ENCODE measurements at places on chromosomes 2 and 18.

GRCh38 chr2:237630216-237631000 lies 3.0 kb downstream of the LRRFIP1 start:
- DNase-seq, result no peak

GRCh38 chr2:222169346-222169745 lies 129.5 kb downstream of the PAX3 start:
- DNase-seq, result peak; percentile 47

- no peak for DNase-seq
Observed at GRCh38 chr2:217386041-217386440, 526.2 kb upstream of the TNP1 start.

DNA sequence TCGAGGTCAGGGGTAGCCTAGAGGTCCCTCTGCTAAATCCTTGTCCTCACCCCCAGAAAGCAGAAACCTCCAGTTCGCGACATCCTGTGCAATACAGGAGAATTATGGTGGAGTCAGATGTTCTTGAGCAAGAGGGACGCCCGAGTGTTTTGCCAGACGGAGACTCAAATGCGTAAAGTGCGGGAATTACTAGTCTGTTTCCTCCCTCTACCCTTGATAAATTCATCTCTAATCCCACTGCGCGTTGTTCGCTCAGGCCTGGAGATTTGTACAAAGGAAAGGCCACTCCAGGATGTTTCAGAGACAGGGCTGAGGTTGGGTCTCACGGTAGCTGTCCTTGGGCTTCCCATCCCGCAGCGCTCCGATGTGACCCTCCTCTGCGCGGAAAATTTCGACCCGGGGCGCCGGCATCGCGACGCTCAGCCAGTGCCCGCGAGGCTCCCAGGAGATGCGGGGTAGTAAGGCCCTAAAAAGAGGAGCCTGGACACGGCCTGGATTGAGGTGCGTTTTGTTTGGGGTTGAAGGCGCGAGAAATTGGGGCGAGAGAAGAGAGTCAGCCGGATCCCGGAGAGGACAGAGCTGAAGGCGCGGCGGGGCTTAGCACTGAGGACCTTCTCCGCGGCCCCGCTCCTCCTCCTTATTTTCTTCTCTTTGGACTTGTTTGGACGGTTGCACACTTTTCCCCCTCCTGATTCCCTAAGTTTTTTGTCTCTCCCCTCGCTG lies 2.6 kb upstream of the NEUROD1 start:
- DNase-seq, result no peak

DNA sequence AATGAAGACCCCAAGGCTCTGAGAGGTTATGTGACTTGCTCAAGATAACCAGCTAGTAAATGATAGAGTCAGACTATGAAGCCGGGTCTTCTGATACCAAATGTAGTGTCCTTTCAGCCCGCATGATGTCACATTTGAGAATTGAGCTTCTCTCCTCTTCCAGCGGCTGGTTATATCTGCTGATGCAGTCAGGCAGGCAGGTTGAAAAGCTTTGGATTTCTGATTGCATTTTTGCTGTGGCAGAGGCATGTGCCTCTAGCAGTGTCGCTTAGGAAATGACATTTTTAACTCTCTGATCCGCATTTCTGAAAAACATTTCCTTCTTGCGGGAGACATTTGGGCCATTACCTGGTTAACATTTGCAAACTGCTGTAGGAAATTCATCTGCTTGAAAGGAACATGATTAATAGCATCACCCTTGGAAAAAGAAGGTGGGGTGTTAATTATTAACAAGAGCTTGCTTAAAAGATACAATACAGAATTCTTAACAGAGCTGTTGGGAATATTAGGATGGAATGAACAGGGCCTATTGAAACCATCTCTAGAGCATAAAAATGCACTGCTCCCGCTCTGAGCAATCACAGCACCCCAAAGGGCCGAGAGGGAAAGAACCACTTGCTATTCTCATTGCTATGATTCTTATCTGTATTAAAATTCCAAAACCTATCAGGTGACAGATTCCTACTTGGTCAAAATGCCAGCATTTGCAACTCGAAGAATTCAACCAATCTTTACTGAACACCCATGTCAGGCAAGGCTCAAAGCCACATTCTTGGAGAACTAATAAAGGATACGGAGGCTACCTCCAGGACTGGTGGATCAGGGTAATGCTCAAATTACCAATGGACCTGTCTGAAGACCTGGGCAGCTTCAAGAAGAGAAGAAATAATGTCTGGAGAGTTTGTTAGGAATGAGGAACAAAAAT lies 25.9 kb downstream of the MRO start:
- peak; percentile 70 for DNase-seq

- no peak for DNase-seq
Observed at GRCh38 chr18:37701967-37702366, 136.4 kb upstream of the CELF4 start.

DNA sequence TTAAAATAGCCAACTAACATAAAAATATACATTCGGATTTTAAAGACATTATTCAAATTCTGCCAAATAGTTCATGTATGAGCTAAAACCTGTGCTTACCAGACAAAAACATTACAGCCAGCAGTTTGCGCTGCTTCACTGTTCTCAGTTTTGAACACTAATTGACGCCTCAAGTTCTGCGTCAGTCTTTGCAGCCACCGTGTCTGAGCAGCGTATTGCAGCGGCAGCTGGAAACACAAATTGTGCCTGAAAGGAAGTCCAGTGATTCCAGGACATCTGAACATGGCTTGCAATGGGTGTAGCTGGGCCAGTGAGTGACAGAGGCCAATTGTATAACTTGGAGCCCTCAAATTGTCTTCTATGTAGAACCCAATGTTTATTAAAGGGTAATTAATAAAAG lies 267.6 kb downstream of the TFCP2L1 start:
- peak; percentile 7 for DNase-seq

GRCh38 chr18:48723837-48724236 lies 185.0 kb downstream of the CTIF start:
- no peak for DNase-seq

GRCh38 chr2:173118395-173118794 lies 42.7 kb downstream of the MAP3K20 start:
- DNase-seq, result peak; percentile 12

- DNase-seq, result peak; percentile 54
Observed at GRCh38 chr2:202377207-202377761, 1.2 kb downstream of the BMPR2 start.

- DNase-seq, result no peak
Observed at GRCh38 chr2:224658780-224659405, 57.3 kb downstream of the CCDC195 start.

GRCh38 chr2:20473128-20473527 lies 26.3 kb downstream of the RHOB start:
- DNase-seq, result no peak

DNA sequence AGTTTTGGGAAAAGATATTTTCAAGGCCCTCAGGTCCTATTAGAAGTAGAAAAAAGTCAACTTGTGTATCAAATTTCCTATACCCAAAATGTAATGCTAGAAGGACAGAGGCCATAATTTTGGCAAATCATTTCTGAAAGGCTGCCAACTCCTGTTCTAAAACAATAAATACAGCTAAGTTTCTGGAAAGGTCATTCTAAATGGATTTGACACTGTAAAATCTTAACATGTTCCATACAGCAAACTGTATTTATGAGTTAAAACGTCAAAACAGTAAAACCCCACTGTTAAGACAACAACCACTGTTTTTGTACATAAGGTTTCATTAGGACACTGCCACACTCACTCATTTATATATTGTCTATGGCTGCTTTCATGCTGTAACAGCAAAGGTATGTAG lies 9.7 kb downstream of the FAM98A start:
- DNase-seq, result no peak

DNA sequence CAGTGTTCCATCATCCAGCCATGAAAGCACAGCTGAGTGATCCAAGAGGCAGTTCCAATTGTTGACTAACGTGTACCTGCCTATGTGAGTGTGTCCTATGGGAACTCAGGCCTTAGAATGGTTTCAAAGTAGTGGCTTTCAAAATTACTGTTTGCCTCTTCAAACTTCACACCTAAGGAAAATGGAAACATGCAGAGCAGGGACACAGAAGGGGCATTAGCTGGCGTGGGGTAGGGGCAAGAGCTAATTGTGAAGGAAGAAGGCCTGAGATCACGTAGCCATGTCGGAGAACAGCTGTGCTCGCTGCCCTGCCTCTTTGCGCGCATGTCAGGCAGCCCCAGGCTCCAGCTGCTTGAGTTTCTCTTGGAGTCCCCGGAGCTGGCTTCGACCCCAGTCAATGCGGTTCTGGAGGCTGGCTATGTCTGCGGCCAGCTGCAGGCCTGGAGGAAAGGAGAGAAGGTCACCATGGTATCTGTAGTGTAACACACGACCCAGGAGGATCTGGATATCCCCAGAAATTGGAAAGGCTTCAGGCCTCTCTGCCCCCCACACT lies 3.8 kb upstream of the IMP4 start:
- DNase-seq, result no peak

DNA sequence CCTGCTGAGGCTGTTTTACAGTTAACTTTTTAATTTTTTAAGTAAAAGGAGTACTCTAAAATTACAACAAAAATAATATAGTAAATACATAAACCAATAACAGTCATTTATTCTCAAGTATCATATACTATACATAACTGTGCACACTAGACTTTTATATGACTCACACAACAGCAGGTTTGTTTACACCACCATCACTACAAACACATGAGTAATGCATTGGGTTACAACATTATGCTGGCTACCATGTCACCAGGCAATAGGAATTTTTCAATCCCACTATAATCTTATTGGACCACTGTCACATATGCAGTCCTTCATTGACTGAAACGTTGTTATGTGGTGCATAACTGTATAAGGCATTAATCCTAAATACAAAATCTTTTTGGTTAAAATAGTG lies 42.5 kb downstream of the RASGRP3 start:
- DNase-seq, result peak; percentile 14

- DNase-seq, result no peak
Observed at GRCh38 chr2:105827351-105828096, 82.8 kb downstream of the NCK2 start.

GRCh38 chr2:43519643-43520221 lies 76.1 kb downstream of the THADA start:
- DNase-seq, result peak; percentile 95

- peak; percentile 56 for DNase-seq
Observed at GRCh38 chr2:30683236-30683956, 123.8 kb downstream of the CAPN13 start.

DNA sequence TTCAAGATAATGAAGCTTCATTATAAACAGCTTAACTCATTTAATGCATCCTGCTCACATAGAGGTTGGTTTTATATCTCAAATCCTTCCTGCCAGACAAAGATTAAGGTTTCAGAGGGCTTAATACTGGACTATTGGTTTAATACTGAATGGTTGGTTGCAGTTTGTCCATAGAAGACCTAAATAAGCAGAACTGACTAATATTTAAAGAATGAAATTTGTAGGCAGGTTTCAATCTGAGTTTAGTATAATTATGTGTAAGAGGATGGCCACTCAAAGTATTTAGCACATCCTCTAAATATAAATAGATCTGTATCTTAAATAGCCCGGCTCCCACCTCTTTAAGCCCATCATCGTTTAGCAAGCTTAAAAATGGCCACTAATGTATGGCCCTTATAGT lies 92.5 kb downstream of the EPB41L5 start:
- DNase-seq, result no peak

GRCh38 chr2:125398738-125399524 lies 1257.0 kb upstream of the GYPC start:
- DNase-seq, result no peak

DNA sequence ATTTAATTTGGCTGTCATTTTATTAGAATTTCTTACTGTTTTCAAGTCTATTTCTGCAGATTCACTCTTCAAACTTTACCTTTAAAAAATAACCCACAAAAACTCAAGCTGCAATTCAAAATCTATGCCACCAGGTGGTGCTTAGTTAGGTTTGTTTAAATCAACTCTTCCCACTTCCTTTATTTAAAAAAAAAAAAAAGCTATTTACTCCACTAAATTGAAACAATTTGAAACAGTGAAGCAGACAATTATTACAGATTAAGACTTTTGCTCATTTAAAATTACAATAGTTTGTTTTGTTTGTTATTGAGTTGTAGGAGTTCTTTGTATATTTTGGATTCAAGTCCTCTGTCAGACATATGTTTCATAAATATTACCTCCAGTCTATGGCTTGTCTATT lies 300.0 kb downstream of the PDE11A start:
- DNase-seq, result peak; percentile 48

- DNase-seq, result no peak
Observed at GRCh38 chr2:190513877-190514276, 20.6 kb downstream of the NEMP2 start.

- no peak for DNase-seq
Observed at GRCh38 chr18:73688161-73688560, 459.5 kb downstream of the FBXO15 start.

DNA sequence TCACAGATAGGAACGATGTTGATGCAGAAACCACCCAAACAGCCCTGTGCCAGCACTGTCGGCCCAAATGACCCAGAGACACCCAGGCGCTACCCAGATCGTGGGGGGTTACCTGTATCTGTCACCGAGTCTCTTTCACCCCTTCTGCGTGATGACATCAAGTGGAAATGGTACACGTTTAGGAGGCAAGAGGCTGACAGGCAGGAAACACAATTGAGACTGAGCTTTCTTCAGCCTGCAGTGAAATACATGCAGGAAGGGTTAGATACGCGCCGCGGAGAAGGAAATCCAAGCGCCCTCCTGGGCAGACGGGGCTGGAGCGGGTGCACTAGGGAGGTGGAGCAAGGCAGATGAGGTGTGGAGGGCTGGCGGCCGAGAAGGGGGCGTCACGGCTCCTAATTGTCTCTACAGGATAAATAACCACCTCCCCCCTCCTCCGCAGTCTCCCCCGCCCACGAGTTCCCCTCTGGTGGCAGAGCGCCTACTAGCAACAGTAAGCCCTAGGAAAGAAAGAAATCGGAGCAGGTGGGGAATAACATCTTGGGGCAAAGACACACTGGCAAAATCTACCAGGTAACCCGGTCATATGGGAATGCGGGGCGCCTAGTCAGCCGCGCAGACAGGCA lies at the start of gene RNF152:
Gene RNF152, minus strand, starts transcription at position 325 of the 626 bp plus-strand sequence. CDS start 76,544 bp downstream, outside the sequence.
- DNase-seq, result peak; percentile 21

GRCh38 chr2:112342067-112342550 lies 66.7 kb downstream of the ZC3H6 start:
- DNase-seq, result no peak

GRCh38 chr2:166060191-166060590 lies 67.6 kb downstream of the SCN1A start:
- DNase-seq, result peak; percentile 5

DNA sequence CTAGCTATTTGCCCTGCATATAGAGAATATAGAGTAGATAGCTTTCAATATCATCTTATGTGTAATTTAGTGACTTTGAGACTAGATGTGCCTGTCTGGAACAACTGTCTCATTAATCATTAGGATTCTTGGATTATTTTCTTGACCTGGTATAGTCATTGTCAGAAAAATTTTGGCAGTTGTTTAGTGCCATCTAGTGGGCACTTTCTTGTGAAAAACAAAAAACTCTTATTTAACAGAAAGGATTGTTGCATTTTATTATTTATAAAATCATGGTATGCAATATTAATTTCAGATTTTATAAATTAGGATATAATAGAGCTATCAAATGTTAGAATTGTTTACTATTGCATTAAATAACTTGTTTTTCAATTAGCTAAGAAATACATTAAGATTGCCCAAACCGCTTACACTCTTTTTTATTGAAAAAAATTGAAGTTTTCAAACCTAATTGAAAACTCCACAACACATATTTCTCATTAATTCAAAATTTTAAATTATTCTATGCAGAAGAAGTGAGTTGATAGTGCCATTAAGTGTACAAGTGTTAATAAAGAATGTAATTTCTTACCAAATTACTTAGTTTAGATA lies 80.3 kb downstream of the DYNAP start:
- DNase-seq, result peak; percentile 59
